ENCODE measurements at places on chromosomes 7 and 10.

- no peak for DNase-seq
- H3K4me1 ChIP-seq, result no peaks in the 10 kb centered on the region
- H3K27ac ChIP-seq, result no peak overlapping the region
- H3K36me3 ChIP-seq, result no peaks in the 10 kb centered on the region
Observed at GRCh38 chr7:128856001-128856718, 6.5 kb upstream of the ATP6V1F start.

GRCh38 chr10:7421526-7421925 lies 10.7 kb upstream of the SFMBT2 start:
- H3K4me1 ChIP-seq, result peaks cover 4% of the 10 kb centered on the region
- H3K4me3 ChIP-seq, result no peak overlapping the region
- DNase-seq, result no peak
- H3K27ac ChIP-seq, result no peak overlapping the region

- peaks cover 31% of the 10 kb centered on the region for H3K27me3 ChIP-seq
- H3K4me1 ChIP-seq, result no peaks in the 10 kb centered on the region
- no peak for DNase-seq
- no peaks in the 10 kb centered on the region for H3K36me3 ChIP-seq
Observed at GRCh38 chr7:25712500-25712899, 439.5 kb upstream of the NFE2L3 start.

DNA sequence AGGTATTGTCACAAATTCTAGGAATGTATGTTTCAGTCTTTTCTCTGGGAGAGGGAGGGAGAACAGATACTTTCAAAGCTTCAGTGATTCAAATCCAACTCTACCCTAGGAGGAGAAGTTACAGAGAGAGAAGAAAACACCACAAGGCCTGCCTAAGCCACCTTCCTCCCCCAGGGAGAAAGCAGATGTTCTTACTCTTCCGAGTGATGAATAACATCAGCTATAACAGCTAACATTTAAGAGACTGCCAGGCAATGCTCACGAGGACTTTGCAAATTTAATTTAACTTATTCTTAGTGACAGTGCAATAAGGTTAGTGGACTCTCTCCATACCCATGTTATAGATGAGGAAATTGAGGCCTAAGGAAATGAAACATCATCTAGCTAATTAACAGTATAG lies 36.8 kb downstream of the TAS2R41 start:
- DNase-seq, result no peak
- H3K4me3 ChIP-seq, result no peak overlapping the region
- no peaks in the 10 kb centered on the region for H3K36me3 ChIP-seq
- no peaks in the 10 kb centered on the region for H3K4me1 ChIP-seq
- H3K27me3 ChIP-seq, result peaks cover 19% of the 10 kb centered on the region

DNA sequence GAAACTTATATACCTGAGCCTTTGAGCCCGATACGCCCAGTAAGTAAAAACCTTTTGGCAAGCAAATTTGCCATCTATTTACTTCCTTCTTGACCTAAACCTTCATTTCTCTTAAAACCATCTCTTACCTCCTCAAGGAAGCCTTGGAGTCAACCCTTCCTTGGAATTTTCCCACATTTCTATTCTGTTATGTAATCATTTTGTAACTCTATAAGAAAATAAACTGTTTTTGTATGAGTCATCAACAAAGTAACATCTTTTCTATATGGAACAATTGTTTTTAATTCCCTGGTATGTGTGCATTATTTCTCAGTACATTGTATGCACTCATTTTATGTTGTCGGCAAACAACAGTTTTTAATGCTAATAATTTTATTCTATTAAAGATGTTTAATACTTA lies 162.0 kb downstream of the TEX36 start:
- no peaks in the 10 kb centered on the region for H3K4me1 ChIP-seq
- no peak for DNase-seq
- no peak overlapping the region for H3K27ac ChIP-seq
- no peaks in the 10 kb centered on the region for H3K27me3 ChIP-seq

GRCh38 chr10:132508581-132509443 lies 28.8 kb upstream of the INPP5A start:
- no peak overlapping the region for H3K27ac ChIP-seq
- H3K4me1 ChIP-seq, result no peaks in the 10 kb centered on the region
- peak; percentile 12 for DNase-seq
- H3K4me3 ChIP-seq, result no peak overlapping the region
- no peaks in the 10 kb centered on the region for H3K36me3 ChIP-seq
- no peaks in the 10 kb centered on the region for H3K27me3 ChIP-seq

- no peaks in the 10 kb centered on the region for H3K4me1 ChIP-seq
- H3K27me3 ChIP-seq, result no peaks in the 10 kb centered on the region
- H3K36me3 ChIP-seq, result no peaks in the 10 kb centered on the region
- H3K27ac ChIP-seq, result no peak overlapping the region
- DNase-seq, result no peak
Observed at GRCh38 chr10:106694696-106695095, 469.8 kb downstream of the SORCS1 start.

DNA sequence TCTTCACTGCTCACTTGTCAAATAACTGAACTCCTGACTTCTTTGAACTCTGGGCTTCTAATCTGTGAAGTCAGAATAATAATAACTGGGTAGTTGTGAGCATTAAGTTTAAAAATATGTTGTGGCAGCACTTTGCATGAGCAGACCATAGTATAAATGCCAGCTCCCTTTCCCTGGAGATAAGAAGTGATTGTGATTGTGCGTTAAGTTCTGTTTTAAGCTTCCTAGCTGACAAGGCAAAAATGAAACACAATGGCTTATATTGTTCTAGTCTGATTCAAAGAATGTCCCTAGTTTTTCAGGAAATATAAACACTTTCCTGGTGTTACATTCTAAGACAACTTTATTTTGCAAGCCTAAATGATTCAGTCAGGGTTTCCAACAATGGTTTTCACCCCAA lies 61.8 kb downstream of the PTPRE start:
- H3K4me1 ChIP-seq, result no peaks in the 10 kb centered on the region
- no peak overlapping the region for H3K4me3 ChIP-seq
- H3K27me3 ChIP-seq, result peaks cover 11% of the 10 kb centered on the region

- peaks cover 63% of the 10 kb centered on the region for H3K36me3 ChIP-seq
- no peaks in the 10 kb centered on the region for H3K4me1 ChIP-seq
- no peak overlapping the region for H3K27ac ChIP-seq
Observed at GRCh38 chr7:130037703-130038102, 13.5 kb downstream of the ZC3HC1 start.

DNA sequence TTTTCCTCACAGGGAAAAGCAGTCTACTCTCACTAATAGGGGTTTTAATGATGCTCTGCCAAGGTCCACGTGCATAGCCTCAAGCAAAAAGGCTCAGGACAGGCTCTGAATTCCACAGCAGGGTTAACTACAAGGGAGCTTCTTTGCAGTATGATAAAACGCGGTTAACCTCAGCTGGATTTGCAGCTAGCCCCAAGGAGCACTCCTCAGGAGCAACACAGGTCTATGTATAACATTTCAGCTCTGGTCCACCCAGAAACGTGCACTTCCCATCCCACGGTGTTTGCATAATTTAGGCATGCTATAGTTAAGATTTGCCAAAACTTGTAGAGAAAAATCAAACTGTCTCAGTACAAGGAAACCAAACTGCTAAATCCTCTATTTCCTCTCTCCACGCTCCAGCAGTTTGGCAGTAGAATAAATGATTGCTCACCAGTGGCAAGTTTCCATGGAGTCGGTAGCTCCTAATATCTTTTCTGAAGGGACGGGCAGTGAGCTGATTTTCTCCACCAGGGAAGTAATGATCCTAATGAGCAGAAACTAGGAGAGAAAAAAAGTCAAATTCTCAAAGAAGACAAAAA lies 13.1 kb upstream of the ASB4 start:
- H3K36me3 ChIP-seq, result no peaks in the 10 kb centered on the region
- H3K27ac ChIP-seq, result no peak overlapping the region
- H3K27me3 ChIP-seq, result no peaks in the 10 kb centered on the region
- no peak for DNase-seq
- H3K4me1 ChIP-seq, result peaks cover 10% of the 10 kb centered on the region

GRCh38 chr7:28685242-28685643 lies 272.9 kb downstream of the TRIL start:
- DNase-seq, result peak; percentile 24
- peaks cover 4% of the 10 kb centered on the region for H3K4me1 ChIP-seq
- no peaks in the 10 kb centered on the region for H3K36me3 ChIP-seq

DNA sequence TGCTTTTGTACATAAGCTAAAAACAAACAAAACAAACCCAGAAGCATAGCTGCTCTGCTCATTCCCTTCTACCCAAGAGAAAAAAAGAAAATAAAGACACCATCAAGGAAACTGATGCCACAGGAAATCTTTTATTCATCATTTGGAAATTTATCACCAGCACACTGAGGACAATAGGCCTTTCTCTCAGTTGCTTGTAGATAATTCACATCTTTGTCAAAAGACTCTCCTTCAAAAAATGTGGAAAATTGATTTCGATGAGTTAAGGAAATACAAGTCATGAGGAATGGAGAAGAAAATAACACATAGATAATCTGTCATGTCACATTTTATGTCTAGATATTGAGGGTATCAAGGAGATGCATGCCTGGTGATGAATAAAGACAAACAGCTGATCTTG lies 53.5 kb downstream of the ZNF37A start:
- no peak overlapping the region for H3K27ac ChIP-seq
- no peaks in the 10 kb centered on the region for H3K27me3 ChIP-seq
- H3K4me1 ChIP-seq, result no peaks in the 10 kb centered on the region
- DNase-seq, result no peak
- H3K36me3 ChIP-seq, result no peaks in the 10 kb centered on the region
- H3K4me3 ChIP-seq, result no peak overlapping the region

DNA sequence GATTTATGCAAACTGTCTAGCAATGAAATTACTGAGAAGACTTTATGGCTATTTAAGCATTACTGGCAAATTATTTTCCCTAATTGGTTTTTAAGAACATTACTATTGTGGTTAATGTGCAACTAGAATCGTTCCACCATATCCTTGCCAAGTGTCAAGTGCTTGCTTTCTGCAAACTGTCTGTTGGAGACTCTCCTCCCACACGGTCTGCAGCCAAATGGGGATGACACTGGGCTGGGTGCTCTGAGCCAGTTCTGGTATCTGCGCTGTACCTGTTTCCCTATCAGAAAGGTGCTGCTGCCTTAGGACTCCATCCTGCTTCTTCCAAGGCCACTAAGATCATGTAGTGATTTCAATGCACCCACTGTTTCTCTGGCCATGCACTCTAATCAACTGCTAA lies 110.4 kb downstream of the RAMP3 start:
- H3K27ac ChIP-seq, result no peak overlapping the region
- no peak overlapping the region for H3K4me3 ChIP-seq
- no peaks in the 10 kb centered on the region for H3K4me1 ChIP-seq
- peaks cover 16% of the 10 kb centered on the region for H3K27me3 ChIP-seq

DNA sequence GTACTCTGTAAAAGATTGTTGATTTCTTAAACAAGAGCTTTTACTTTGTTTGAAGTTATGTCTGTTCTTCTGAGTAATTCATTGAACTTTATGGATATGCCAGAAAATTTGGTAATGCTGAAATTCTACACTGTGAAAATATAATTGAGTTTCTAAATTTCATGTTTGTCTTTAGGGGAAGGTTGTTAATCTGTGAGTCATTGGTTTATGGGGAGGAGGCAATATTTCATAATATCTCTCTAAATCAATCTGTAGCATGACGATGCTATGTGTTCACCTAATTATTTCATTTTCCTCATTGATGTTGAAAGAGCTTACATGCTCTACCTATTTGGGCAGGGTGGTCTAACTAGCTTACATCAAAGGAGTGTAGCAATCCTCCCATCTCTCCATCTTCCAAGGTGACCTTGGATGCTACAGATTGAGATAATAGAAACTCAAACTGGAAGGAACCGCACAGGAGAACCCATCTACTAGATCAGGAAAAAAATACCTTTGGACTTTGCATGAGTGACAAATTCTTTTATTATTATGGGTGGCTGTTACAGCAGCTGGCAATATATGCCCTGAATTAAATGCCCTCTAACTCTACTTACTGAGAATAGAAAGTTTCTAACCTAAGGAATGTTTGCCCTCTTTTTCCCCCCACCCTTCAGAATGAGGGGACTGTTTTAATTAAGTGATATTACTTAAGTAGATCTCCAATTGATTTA lies 8.4 kb upstream of the SNX13 start:
- H3K27me3 ChIP-seq, result no peaks in the 10 kb centered on the region
- no peak overlapping the region for H3K27ac ChIP-seq
- no peak for DNase-seq
- no peaks in the 10 kb centered on the region for H3K36me3 ChIP-seq
- no peak overlapping the region for H3K4me3 ChIP-seq
- peaks cover 24% of the 10 kb centered on the region for H3K4me1 ChIP-seq

GRCh38 chr10:129426606-129427005 lies 40.4 kb upstream of the MGMT start:
- no peaks in the 10 kb centered on the region for H3K4me1 ChIP-seq

GRCh38 chr10:70283445-70284399 lies at the start of gene NPFFR1:
Gene NPFFR1 (minus strand): TSS chr10:70284004. CDS start chr10:70283676, 328 bp downstream.
- H3K36me3 ChIP-seq, result no peaks in the 10 kb centered on the region
- peak within 1 kb of the TSS; percentile 4 for H3K4me3 ChIP-seq
- no peak within 1 kb of the TSS for H3K27ac ChIP-seq
- H3K27me3 ChIP-seq, result peaks cover 49% of the 10 kb centered on the region
- H3K4me1 ChIP-seq, result no peaks in the 10 kb centered on the region

DNA sequence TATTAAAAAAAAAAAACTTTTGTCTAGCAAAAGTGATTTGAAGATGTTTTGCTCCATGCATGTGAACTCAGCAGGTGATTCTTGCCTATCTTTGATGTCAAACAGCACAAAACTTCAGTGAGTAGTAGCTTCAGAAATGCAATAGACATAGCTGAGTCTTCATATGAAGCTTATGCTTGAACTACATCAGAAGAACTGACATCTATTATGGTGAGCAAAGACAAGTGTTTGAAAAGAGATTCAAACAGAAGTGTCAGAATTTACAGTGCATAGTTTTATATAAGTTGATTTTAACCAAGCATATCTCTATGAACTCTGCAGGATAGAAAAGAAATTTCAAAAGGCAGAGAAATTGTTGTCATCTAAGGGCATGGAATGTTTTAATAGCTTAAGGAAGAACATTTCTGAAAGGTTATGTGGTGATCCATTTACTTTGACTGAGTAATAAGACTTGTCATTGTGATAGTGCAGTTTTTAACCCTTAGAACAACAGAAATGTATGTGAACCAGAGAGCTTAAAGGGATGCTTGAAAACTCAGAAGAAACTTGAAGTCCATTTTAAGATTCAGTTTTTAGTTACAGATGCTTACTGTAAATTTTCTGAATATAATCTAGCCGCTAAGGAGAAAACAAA lies 351.4 kb downstream of the MDFIC start:
- H3K4me1 ChIP-seq, result no peaks in the 10 kb centered on the region
- H3K36me3 ChIP-seq, result no peaks in the 10 kb centered on the region
- H3K27me3 ChIP-seq, result no peaks in the 10 kb centered on the region
- H3K4me3 ChIP-seq, result no peak overlapping the region
- no peak for DNase-seq
- H3K27ac ChIP-seq, result no peak overlapping the region

- no peak overlapping the region for H3K4me3 ChIP-seq
- no peak overlapping the region for H3K27ac ChIP-seq
- no peak for DNase-seq
- H3K4me1 ChIP-seq, result peaks cover 2% of the 10 kb centered on the region
- H3K36me3 ChIP-seq, result no peaks in the 10 kb centered on the region
Observed at GRCh38 chr10:15155978-15156656, 12.4 kb downstream of the NMT2 start.

DNA sequence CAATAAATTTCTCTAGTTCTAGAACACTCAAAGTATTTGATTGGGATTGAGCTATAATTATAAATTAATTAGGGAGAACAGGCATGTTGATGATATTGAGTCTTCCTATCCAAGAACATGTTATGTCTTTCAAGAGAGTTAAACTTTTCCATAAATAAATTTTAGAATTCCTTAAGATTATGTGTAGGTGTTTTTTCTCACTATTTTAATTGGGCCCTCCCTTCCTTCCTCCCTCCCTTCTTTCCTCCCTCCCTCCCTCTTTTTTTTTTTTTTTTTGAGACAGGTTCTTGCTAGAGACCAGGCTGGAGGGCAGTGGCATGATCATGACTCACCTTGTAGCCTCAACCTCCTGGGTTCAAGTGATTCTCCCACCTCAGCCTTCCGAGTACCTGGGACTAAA lies 20.2 kb downstream of the EXOC6 start:
- H3K36me3 ChIP-seq, result peaks cover 8% of the 10 kb centered on the region
- H3K27me3 ChIP-seq, result no peaks in the 10 kb centered on the region
- H3K4me3 ChIP-seq, result no peak overlapping the region

Measured in activated B cell treated with CpG ODN at 0.5 μM for 24 hours (primary cell).